ENCODE measurements at places on chromosomes 11 and 22.

GRCh38 chr22:45949891-45950290, 27.1 kb downstream of the WNT7B start:
- DNase-seq = no peak

- DNase-seq = no peak
Observed at GRCh38 chr11:75326439-75326810, 25.0 kb downstream of the ARRB1 start.

GRCh38 chr22:27474711-27475547, 326.6 kb downstream of the MN1 start:
- peak; percentile 99 for DNase-seq

GRCh38 chr11:110631551-110631950, 80.7 kb downstream of the ARHGAP20 start:
- no peak for DNase-seq

DNA sequence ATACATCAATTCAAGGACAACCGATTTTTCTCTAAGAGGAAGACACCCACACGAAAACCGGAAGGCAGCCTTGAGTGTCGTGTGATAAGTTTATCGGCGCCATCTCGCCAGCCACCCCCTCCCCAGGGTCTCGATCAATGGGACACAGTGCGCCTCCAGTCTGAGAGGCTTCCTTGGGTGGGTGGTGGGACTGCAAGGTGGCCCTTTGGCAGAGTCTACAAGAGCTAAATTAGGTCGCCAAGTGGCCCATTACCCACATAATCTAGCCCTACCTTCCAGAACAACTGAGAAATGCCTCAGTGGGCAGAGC, 64.0 kb downstream of the CD6 start:
- DNase-seq = no peak

- peak; percentile 84 for DNase-seq
Observed at GRCh38 chr11:32187111-32187510, 96.2 kb downstream of the RCN1 start.

- no peak for DNase-seq
Observed at GRCh38 chr22:49517211-49517610, 310.5 kb downstream of the BRD1 start.

DNA sequence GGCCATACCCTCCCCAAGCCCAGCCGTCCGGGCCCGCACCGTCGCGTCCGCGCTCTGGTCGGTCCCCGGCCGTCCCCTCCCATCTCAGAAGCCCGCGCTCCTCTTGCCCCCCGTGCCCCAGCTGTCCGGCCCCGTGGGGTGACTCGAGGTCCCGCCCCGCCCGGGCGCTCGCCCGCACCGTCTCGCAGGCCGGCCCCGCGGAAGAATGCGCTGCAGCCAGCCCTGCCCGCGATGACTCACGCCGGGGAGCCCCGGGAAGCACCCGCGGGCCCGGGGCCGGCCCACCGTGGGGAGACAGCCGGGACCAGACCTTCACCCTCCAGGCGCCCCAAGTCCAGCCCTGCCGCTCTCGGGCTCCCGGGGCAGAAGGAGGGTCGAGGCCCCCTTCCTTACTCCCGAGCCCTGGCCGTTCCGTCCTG, 320 bp upstream of the PHLDA2 start:
- peak; percentile 83 for DNase-seq

Measured in kidney tubule cell (primary cell).